ENCODE measurements at places on chromosomes 5 and 9.

DNA sequence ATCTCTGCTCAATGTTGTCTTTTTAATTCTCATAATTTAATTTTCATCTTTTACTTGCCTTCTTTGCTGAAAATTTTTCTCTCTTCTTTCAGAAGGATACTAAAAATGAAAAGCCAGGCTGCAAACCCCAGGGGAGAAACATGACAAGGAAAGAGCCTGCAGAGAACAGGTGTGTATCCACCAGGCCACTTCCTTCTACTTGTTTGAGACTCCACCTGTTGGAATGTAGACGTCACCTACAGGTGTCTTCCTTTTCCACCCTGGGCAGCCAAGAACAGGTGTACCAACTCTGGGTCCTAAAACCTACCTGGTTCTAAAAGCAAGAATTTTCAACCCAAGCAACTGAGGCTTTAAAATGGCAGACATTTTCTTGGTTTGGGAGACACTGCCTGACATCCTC, 166.8 kb downstream of the ATP10B start:
- no peak for DNase-seq

- no peak for DNase-seq
Measured at GRCh38 chr5:136981936-136982335, 517.2 kb downstream of the SPOCK1 start.

DNA sequence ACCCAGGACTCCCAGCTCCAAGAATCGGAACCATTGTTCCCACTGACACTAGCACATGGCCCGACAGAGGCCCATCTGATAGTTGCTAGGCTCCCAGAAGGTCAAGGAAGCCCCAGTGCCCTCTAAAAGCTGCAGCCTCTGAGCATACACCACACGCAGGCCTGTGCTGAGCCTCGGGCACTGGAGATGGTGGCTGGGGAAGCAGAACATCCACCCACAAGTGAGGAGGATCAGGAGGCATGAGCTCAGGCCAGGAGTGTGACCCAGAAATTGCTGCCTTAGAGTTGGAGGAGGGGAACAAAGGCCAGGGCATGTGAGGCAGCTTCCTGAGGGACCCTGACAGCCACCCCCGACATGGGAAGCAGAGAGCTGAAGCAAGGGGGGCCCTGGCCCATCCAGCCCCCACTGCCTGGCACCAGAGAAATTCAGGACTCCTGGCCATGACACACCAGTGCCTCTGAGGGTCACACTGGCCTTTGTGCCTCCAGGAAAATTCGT, 21.4 kb downstream of the IPPK start:
- no peak for DNase-seq

DNA sequence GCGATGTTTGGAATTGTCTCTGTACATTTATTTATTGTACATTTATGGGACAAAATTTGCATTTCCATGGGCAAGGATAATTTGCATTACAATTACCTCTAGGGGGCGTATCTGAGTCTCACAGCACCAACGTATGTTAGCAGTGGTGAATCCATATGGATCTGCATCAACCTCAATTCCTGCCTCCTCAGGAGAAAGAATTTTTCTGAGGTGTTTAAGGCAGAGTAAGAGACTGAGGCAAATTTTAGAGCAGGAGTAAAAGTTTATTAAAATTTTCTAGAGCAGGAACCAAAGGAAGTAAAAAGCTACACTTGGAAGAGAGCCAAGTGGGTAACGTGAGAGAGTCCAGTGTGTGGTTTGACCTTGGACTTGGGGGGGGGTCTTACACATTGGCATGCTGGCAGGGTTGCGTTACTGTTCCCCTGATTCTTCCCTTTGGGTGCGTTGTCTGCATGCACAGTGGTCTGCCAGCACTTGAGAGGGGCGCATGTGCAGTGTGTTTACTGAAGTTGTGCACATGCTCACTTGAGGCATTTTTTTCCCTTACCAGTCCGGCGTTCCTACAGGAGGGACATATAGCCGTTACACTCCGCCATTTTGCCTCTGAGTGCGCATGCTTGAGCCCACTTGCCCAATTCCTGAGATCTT, 21.0 kb upstream of the RAB14 start:
- DNase-seq: no peak

- DNase-seq: no peak
Measured at GRCh38 chr5:93574491-93575305, 6.3 kb downstream of the NR2F1-AS1 start.

- DNase-seq: no peak
Measured at GRCh38 chr5:68534131-68534940, 318.8 kb downstream of the PIK3R1 start.

DNA sequence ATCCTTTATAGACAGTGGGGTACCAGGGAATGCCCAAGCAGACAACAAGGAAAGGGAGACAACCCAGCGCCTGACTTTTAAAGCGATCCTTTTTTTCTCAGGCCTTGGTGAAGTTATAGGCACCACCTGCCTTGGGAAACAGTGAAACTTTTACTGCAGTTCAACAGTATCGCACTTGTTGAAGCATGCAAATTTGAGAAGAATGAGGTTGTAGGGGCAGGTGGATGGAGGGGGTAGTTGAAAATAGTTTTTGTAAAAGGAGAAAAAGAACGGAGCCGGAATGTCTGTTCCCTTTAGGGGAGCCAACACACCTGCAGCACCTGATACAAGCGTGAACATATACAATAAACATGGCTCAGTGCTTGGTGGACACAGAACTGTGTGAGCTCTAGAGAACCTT, 190.2 kb upstream of the NR3C1 start:
- DNase-seq: no peak

DNA sequence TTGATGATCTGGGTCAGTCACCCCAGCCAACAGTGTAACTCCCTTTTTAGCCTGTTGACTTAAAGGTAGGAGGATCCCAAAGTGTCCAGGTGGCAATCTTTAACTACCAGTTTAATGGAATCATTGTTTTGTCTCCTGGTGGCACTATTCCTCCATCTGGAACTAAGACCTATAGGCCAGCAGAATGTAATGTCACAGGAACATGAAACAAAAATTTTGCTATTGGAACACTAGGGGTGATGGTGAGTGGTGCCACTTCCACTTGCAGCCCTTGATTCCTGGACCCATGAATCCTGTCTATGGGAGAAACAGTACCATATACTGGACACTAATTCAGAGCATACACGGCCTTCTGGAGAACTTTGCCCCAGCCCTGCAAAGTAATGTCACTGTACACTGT, 219.5 kb upstream of the RASA1 start:
- DNase-seq: no peak

GRCh38 chr9:116703634-116704033, 16.5 kb downstream of the TRIM32 start:
- no peak for DNase-seq

DNA sequence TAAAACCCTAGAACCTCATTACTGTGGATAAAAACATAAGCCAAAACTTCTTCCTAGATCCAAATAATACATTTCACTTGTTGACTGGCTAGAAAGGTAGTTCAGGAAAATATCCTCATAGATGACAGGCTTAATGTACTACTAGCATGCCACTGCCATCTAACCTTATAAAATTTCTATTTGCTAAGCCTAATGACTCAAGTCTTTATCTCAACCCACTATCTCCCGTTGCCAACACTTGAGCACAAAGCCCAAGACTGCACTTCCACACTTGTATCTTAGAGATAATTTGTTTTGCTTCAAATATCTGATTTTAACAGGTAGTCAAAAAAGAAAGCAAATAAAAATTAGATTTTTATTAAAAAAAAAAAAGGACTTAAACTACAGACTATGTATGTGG, 42.7 kb downstream of the FBXL17 start:
- no peak for DNase-seq

- DNase-seq: no peak
Measured at GRCh38 chr9:136529516-136530460, 16.1 kb downstream of the NOTCH1 start.

DNA sequence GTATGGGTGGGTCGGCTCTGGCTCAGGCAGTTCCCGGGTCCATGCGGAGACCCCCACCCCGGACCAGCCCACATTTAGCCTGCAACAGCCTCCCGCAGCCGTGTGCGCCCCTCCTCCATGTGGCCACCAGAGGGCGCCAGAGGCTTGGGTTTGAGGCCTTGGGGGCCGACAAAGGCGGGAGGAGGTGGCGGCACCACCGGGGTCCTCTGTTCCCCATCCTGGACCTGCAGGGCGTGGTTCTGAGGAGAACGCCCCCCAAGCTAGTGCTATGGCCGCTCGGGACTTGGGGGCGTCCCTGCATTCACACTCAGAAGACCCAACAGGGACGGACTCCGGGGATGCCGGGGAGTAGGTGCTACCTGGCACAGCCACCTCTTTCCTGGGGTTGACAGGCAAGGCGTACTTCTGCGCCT, 16.5 kb downstream of the ASS1 start:
- peak; percentile 16 for DNase-seq

- DNase-seq: no peak
Measured at GRCh38 chr9:4263591-4263990, 36.3 kb downstream of the GLIS3 start.

DNA sequence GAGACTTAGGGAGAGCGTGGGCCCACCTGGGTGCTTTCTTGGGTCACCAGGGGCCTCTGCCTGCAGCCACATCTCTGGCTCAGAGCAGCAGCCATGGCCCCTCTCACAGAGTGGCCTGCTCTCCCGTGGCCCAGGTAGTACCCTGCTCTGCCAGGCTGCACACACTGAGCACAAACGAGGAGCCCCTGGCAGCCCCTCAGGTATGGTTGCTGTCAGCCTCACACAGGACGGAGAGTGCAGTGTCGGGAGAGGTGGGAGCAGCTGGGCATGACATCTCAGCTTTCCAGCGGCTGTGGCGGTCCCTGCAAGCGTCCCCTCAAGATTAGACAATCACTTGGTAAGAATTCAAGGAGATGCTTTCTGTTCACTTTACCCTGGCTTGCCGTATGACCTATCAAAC, 137.0 kb upstream of the IRX4 start:
- no peak for DNase-seq

- DNase-seq: no peak
Measured at GRCh38 chr9:97786341-97786740, 66.7 kb upstream of the FOXE1 start.

- DNase-seq: no peak
Measured at GRCh38 chr9:126745574-126746411, 59.0 kb upstream of the ZBTB43 start.

DNA sequence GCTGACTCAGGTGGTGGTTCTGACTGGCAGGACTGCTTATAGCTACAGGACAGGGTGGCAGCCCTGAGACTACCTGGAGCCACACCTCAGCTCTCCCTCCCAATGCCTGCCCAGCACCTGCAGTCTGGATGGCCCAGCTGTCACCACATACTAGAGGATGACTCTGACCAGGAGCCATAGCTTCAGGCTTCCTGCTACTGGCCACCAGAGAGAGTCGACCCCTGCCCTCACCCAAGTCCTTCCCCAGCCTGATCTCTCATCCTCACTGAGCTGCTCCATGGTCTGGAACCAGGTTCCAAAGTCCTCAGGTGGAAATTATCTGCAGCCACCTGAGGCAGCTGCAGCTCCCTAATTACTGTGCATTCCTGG, 25.6 kb upstream of the TDRD7 start:
- DNase-seq: no peak

DNA sequence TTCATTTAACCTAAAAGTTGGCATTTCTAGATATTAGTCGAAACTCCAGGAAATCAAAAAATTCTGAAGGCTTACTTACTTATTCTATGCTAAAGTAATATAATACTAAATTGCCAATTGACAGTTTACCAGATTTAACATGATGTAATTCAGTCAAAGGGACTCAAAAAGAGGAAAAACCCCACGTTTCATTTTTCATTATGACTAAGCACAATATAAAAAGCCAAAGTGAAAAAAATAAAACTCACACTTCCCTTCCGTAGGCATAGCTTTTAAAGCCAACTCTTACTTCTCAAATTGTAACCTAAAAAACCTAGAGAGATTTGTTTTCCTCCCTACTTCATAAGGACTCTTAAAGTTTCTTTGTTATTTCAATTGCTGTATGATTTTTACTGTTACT, 146.6 kb downstream of the RAPGEF6 start:
- no peak for DNase-seq

GRCh38 chr9:33452828-33453271, 5.5 kb upstream of the AQP3 start:
- DNase-seq: peak; percentile 25

GRCh38 chr5:158546748-158547147, 553.0 kb downstream of the EBF1 start:
- no peak for DNase-seq

- DNase-seq: no peak
Measured at GRCh38 chr5:6792911-6793471, 79.8 kb downstream of the TENT4A start.

GRCh38 chr5:6458833-6459232, 10.2 kb downstream of the UBE2QL1 start:
- DNase-seq: no peak

GRCh38 chr9:19682397-19682796, 106.4 kb downstream of the SLC24A2 start:
- DNase-seq: no peak

GRCh38 chr9:79233542-79233941, 338.2 kb upstream of the TLE4 start:
- DNase-seq: no peak

DNA sequence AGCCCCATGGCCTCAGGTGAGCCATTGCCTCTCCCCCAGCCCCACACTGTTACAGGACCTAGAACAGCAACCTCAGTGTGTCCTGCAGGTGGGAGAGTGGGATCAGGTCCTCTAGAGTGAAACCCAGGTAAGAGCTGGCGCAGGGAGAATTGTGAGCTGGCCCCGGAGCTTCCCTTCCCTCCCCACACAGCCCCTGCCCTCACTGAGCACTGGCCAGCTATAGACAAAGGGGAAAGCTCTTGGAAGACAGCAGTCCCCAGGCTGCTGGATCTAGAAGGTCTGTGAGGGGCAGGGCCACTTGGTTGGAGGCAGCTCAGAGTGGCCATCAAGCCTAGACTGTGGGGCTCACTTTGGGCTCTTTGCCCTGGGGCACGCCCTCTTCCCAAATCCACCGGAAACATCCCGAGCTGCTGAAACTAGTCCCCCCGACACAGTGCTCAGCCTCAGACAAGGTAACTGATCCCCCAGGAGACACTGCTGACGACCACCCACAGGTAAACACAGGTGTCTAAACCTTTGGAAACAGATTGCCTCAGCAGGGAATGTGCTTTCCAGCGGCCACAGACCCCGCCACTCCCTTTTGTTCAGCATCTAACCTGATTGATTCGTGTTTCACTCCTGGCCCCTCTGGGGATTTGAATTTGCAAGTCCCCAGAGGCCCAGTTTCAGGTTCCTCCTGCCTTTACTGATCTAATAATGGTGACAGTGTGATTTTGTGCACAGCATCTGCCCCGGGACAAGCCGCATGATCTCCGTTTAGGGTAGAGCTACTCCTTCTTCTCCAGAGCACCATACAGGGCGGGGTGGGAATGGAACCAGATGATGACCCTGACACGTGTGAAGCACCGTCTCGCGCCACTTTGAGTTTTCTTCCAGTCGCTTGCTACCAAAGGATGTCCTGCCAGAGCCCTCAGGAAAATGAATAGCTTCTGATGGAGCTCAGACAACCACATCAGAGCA, 42.2 kb upstream of the ADAMTS2 start:
- no peak for DNase-seq

- no peak for DNase-seq
Measured at GRCh38 chr5:6158974-6159831, 219.1 kb downstream of the MED10 start.

All from stimulated activated CD8-positive, alpha-beta memory T cell treated with anti-CD3 and anti-CD28 coated beads, Interleukin-15, amount 100 ng/mL, for 4 hours (primary cell).